ENCODE measurements at places on chromosomes 16 and 17.

DNA sequence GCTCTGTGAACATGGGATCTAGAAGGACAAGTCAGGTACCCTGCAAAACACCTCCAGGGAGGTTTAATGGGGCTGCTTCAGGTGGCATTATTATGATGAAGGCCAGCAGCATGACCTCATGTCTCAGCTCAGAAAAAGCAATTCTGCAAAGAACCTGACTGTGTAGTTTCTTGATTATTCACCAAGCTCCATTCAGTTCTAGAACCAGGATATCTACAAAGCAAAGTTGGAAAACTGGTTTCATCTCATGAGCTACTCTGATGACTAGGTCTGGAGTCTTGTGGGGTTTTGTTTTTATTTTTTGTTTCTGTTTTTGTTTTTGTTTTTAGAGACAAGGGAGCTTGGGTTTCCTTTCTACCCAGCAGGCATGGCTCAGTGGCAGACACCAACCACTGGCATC is 19.0 kb upstream of the LRRC37A3 start:
- H3K4me1 ChIP-seq: no peaks in the 10 kb centered on the region
- no peaks in the 10 kb centered on the region for H3K36me3 ChIP-seq
- H3K4me3 ChIP-seq: no peak overlapping the region
- no peak overlapping the region for H3K27ac ChIP-seq
- no peak for DNase-seq

DNA sequence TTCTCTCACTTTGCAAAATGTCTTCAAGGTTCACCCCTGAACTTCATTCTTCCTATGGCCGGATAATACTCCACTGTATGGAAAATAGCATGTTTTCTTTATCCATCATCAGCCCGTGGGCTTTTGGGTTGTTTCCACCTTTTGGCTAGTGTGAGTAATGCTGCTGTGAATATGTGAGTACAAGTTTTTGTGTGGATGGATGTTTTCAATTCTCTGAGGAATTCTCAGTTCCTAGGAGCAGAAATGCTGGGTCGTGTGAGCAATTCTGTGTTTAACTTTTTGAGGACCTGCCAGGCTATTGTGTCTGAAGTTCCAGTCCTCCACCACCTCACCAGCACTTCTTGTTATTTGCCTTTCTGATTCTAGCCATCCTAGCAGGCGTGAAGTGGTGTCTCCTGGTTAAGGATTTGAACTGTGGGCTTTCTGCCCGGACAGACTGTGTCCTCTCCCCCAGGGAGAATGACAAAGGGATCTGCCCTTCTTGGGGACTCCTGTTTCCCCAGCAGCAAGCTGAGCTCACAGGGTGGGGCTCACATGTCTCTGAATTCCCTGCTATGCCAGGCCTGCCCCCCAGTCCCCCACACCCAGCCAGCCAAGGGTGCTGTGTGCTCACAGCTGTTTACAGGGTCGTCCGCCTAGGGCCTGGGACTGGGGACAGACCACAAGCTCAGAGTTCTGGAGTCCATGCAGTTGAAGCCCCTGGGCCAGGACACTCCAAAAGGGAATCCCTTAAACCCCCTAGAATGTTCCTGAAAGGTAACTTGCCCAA is 92.2 kb upstream of the CIBAR2 start:
- H3K27me3 ChIP-seq: no peaks in the 10 kb centered on the region
- no peak for DNase-seq
- H3K27ac ChIP-seq: no peak overlapping the region
- H3K36me3 ChIP-seq: no peaks in the 10 kb centered on the region

DNA sequence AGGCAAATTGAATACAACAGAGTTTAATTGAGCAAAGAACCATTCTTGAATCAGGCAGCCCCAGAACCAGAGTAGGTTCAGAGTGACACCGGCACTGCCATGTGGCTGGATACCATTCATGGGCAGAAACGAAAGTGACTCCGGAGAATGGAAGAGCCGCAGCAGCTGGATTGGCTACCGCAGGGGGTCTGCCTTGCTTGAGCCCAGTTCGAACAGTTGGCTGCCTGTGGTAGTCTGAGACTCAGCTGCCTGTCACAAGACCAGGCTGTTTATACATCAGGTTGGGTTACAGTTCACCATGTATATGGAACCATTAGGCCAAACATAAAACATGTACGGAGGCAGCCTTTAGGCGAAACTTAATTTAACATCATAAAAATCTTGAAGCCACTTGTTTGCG is 205.2 kb upstream of the CHMP6 start:
- no peak overlapping the region for H3K4me3 ChIP-seq
- H3K4me1 ChIP-seq: peaks cover 9% of the 10 kb centered on the region
- no peaks in the 10 kb centered on the region for H3K27me3 ChIP-seq
- H3K27ac ChIP-seq: no peak overlapping the region

DNA sequence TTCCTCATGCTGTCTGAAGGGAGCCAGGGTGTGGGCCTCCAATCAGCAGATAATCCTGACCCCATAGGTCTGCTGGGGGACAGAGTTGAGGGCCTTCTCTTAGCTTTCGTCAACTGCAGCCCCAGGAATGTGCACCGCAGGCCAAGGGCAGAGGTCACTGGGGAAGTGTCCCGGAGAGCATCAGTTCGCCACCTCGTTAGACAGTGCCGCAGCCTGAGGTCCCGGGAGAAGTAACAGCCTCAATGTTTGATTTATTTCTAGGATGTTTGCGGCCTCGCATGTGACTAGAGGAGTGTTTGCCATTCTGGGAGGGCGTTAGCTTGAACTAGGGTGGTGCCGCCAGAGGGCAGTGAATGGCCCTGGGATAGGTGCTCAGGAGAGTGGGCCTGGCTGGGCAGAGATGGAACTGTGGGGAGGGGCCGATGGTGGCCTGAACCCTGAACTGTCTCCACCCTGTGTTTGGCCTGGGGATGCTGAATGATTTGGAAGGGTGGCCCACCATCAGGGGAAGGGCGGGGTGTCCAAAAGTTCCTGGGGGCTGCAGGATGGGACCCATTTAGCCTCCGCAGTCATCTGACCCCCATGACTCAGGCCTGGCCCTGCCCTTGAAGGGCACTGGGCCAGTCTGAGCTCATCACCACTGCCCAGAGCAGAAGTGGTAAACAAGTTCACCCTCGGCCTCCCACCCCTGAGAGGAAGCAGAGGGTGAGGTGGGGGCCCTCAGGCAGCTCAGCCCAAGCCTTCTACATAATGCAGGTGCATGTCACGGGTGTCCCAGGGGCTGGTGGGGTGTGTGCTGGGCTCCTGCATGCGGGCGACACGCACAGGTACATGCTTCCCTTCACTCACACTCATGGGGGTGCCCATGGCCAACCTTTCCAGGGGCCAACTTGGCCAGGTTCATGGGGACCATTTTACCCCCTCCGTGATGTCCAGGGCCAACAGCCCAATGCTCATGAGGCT is 12.4 kb upstream of the TAC4 start:
- H3K4me1 ChIP-seq: no peaks in the 10 kb centered on the region
- no peak for DNase-seq
- H3K27me3 ChIP-seq: no peaks in the 10 kb centered on the region
- H3K27ac ChIP-seq: no peak overlapping the region
- no peaks in the 10 kb centered on the region for H3K36me3 ChIP-seq

All from H1 (cell line).